ENCODE measurements at places on chromosomes 2 and 18. TPM values are rescaled to one million over a fixed set of nuclear protein-coding genes. Genes with fewer than 3 reads are reported as not detected.

The GATA6 gene
- 0.17 TPM for total RNA-seq

The SLC11A1 gene
- 0.09 TPM for total RNA-seq

The LBX2 gene
- 0.09 TPM for total RNA-seq

The CLK1 gene
- total RNA-seq = 103 TPM

The MYCN gene
- total RNA-seq = 8.6 TPM

The GYPC gene
- 559 TPM for total RNA-seq

The IL1RL2 gene
- 0.22 TPM for total RNA-seq

The HOXD12 gene
- not detected for total RNA-seq

The VIT gene
- total RNA-seq = under 0.01 TPM

The LIMS4 gene
- 52.5 TPM for total RNA-seq

The SPAST gene
- 27.3 TPM for total RNA-seq

The PEX13 gene
- total RNA-seq = 52.7 TPM

The ANKRD23 gene
- total RNA-seq = 2.0 TPM

The ERICH2 gene
- not detected for total RNA-seq

The DNAJC5G gene
- 0.60 TPM for total RNA-seq

The TMEM185B gene
- total RNA-seq = 28.5 TPM

The C2orf72 gene
- total RNA-seq = 7.6 TPM

The SGPP2 gene
- not detected for total RNA-seq

The PKDCC gene
- total RNA-seq = 6.3 TPM

The TUBA4B gene
- not detected for total RNA-seq

The POU3F3 gene
- total RNA-seq = not detected

The ERMN gene
- total RNA-seq = not detected

The CASP10 gene
- 36.3 TPM for total RNA-seq

The GPR45 gene
- total RNA-seq = not detected

The ZAP70 gene
- 0.34 TPM for total RNA-seq

The G6PC2 gene
- not detected for total RNA-seq

The ATOH8 gene
- 36.4 TPM for total RNA-seq

The KYNU gene
- total RNA-seq = not detected

The NOSTRIN gene
- total RNA-seq = 0.22 TPM

The BCL2 gene
- total RNA-seq = 2.1 TPM

The SIX3 gene
- total RNA-seq = not detected

The SCN2A gene
- total RNA-seq = under 0.01 TPM

The LYG2 gene
- not detected for total RNA-seq

The STPG4 gene
- total RNA-seq = 0.17 TPM

The TEX44 gene
- total RNA-seq = not detected

The DNAJC10 gene
- 115 TPM for total RNA-seq

The SLC9A2 gene
- not detected for total RNA-seq

The GKN1 gene
- total RNA-seq = not detected

The PGAP1 gene
- total RNA-seq = 2.2 TPM

The CYP1B1 gene
- 0.11 TPM for total RNA-seq

The LAMA1 gene
- 0.22 TPM for total RNA-seq

The B3GNT7 gene
- total RNA-seq = 13.0 TPM

The REG1B gene
- total RNA-seq = not detected

The IAH1 gene
- 25.5 TPM for total RNA-seq

Measured in dermis lymphatic vessel endothelial cell (primary cell).